ENCODE measurements at places on chromosomes 11 and 22.
A peak's percentile ranks its signal among the peaks of the same experiment; 100 is the strongest.

DNA sequence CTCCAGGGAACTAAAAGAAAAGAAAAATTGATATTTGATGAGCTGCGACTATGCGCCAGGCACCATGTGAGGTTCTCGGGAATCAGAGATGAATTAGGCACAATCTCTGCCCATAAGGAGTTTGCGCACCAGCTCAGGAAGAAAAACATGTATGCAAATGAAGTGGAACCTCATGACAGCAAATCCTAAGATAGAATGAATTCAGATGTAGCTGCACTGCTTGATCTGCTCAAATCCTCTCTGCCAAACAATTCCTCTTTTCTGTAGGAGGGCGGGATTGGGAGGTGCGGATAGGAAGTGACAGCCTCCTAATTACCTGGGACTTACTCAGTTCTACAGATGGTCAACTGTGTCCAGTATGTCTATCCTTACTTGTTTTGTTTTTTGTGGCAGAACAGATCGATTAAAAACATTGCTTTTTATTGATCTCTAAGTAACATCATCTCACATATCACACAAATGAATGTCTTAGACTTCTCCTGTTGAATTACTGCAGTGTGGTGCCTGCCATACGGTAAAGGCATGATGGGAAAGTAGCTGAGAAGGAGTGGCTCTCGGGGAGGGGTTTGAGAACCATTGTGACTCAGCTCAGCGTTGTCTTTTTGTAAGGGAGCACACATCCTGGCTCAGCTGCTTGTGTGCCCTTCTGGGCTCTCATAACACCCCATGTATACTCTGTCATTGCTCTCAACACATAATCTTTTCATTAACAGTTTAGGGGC is 13.9 kb downstream of the CRTAM start:
- DNase-seq, result peak; percentile 13

- no peak for DNase-seq
Observed at GRCh38 chr11:113189909-113190667, 124.3 kb upstream of the TTC12 start.

GRCh38 chr11:69807106-69807815 is 12.0 kb downstream of the FGF3 start:
- DNase-seq, result no peak

GRCh38 chr11:70761094-70761907 is 363.0 kb downstream of the CTTN start:
- DNase-seq, result no peak

- DNase-seq, result no peak
Observed at GRCh38 chr11:107076832-107077231, 58.6 kb upstream of the GUCY1A2 start.

DNA sequence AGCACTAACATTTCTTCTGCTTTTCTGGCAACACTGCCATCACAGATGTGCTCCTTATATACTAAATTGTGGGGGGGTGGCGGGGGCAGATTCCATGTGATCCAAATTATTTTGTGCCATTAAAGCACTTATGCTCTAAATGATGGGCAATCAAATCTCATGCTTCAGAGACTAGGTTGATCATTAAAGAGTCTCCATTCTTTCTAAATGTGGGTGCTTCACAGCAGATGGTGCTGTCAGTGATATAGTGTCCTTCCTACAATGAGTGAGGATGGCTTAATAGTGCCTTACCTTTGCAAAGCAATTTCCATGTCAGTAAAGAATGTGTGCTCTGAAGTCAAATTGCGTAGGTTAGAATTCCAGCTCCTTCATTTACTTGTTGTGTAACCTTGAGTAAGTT is 589.8 kb downstream of the ETS1 start:
- DNase-seq, result no peak

DNA sequence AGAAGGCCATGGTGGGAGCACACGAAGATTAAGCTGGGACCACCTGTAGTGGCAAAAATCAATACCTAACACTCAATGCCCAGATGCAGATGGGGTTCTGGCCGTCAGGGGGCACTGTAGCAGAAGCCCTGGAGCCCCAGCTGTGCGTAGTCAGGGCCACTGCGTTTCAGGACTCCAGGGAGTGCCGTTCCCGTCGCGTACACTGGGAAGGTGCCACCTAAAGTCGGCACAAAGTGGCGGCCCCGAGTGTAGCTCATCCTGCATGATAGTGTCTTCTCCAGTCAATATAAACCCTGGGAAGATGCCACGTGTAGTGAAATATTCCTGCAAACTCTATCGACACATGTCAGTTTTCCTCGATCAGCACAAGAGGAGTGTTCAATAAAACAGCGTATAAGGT is 123.8 kb upstream of the NTM start:
- DNase-seq, result peak; percentile 83

- no peak for DNase-seq
Observed at GRCh38 chr22:32255726-32256125, 579 bp upstream of the SLC5A4 start.

- DNase-seq, result no peak
Observed at GRCh38 chr11:108886660-108887009, 221.8 kb downstream of the DDX10 start.

DNA sequence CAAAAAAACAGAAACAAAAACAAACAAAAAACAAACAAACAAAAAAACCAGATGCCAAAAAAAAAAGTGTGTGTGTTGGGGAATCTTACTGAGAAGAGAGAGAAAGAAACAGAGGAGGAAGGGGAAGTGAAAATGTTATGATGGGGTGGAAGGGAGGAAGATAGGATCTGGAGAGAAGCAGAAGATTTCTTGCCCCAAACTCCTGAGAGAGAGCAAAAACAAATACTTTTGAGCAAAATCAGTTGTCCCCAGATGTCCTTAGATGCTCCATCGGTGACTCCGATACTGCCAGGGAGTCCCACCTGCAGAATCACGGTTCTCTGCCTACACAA is 19.9 kb upstream of the GRAMD1B start:
- no peak for DNase-seq
